ENCODE measurements at places on chromosomes 12 and 14.

- no peak for DNase-seq
These were observed 993.2 kb downstream of the BCL11B start for GRCh38 chr14:98278800-98279199.

DNA sequence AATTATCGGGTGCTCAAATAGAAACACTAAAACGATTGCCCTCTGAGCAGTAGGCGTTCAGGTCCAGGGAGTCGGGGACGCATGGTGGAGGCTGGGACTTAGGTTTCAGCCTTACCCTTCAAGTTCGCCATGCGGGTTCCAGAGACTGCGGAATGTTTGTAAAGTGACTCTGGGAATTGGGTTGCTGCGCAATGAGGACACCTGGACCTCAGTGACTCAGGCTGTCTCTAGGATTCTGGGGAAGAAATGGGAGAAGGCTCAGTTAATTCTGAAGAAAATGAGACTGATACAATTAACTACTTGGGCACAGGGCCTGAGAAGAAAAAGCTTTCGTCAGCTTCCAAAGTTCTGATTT lies 1.1 kb downstream of the LGALS3 start:
- DNase-seq: no peak

DNA sequence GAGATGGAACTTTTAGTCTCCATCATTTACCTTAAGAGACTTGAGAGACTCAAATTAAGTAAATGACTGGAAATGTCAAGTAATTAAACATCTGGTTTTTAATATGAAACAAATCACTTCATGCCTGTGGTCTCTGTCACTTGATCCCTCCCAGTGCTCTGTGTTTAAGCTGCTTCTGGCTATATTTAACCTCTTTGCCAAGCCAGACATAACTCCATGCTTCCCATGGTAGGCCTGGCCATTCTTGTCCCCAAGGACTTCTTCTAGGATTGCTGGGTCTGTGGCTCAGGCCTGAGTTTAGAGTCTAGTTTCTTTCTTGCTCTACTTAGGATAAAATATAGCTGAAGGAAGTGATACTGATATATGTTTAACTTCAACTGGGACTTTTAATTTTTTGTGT lies 1013.6 kb downstream of the FLRT2 start:
- DNase-seq: no peak

DNA sequence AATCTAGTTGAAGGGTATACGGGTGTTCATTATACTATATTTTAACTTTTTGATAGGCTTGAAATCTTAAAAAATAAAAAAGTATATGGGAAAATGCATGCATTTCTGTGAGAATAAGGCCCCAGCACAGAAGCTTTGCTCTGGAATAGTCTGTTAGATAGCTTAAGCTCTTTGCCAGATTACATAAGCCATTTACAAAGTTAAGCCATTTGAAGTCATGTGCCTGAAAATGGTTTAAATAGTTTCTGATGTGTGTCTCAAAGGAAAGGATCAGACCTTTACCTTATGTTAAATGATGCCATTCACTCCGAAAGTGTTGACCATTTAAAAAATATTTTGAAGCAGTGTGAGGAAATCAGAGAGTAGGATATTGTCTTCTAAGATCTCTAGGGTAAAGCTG lies 51.3 kb downstream of the WASHC4 start:
- DNase-seq: no peak

DNA sequence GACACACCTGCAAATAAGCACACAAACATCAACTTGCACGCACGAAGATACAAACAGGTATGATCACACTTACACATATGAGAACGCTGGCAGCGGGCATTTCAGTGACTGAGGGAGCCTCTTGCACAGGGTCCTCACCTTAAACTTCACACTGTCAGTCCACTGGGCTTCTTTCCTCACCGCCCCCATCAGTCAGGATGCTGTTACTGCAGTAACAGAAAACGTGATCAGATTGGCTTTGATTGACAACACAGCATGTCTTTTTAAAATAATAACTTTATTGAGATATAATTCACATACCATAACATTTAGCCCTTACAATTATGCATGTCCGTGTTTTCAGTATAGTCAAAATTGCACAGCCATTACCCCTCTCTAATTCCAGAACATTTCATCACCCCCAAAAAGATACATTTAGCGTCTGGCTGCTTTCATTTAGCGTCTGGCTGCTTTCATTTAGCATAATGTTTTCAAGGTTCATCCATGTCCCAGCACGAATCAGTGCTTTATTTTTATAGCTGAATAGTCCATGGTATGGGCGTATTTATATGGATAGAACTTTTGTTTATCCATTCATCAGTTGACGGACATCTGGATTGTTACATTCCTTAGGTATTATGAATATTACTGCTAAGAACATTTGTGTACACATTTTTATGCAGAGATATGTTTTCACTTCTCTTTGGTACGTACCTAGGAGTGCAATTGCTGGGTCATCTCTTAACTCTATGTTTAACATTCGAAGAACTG lies 8.4 kb downstream of the CCDC197 start:
- DNase-seq: no peak

- no peak for DNase-seq
These were observed 15.7 kb upstream of the ANO2 start for GRCh38 chr12:5960783-5961182.

DNA sequence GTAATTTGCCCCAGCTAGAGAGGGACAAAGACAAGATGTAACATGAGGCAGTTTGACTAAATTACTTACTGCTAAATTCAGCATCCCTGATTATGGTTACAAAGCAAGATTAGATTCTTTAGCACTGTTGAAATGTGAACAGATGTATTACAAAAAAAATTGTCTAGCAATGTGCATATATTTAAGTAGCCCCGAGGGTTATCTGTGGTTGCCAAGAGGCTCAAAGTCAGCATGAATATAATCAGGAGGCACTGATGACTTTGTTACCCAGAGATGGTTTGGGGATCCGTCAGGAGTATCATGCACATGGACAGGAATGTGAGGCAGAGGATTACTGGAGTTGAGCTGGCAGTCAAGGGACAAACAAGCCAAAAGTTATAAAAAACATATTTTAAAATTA lies 356.9 kb upstream of the CCDC196 start:
- DNase-seq: no peak

- no peak for DNase-seq
These were observed 426.9 kb upstream of the MIS18BP1 start for GRCh38 chr14:45679853-45680252.

GRCh38 chr12:20339060-20339459 lies 29.3 kb upstream of the PDE3A start:
- no peak for DNase-seq

DNA sequence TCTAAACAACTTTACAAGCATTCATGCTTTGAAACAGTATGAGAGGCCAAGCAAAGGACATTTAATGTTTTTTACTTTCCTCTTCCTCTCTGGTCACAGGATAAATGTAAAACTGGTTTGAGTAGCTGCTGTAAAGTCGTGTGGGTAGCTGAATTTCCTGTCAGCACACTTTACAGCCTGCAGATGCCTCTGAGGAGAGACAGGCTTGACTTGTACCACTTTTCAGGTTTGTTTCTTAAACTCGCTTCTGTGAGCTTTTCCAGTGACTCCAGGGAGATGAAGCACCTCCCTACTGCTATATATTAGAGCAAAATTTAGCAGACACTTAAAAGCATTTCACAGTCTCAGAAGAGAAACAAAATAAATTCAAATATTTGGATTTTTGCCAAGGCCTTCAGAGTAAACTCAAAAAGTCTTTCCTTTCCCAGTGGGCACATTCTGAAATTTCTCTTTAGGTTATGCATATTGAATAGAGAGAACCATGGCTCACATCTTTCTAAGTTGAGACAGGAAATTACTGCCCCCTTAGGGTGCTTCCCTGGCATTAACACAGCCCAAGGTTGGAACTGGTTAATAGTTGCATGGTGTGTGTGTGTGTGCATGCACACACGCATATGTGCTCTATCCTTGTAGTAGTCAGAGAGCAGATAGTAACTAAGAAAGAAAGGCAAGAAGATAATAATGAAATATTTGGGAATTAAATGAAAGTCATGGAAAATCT lies 557.3 kb upstream of the MIS18BP1 start:
- no peak for DNase-seq

DNA sequence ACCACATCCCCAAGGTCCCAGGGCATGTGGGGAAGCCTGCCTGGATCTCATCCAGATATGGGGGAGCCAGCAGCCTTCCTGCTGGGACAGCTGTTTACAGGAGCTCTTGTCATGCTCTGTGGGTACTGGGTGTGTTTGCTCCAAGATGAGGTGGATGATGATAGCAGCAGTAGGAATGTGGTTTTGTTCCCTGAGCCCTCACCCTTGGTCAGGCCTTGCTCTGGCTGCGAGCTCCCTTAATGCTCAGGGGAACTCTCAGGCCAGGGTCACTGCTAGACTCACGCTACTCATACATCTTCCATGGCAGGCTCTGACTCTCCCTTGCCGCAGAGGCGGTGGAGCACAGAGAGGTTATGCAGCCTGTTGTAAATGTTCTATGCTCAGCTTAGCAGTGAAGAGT lies 990.3 kb downstream of the AACS start:
- no peak for DNase-seq

DNA sequence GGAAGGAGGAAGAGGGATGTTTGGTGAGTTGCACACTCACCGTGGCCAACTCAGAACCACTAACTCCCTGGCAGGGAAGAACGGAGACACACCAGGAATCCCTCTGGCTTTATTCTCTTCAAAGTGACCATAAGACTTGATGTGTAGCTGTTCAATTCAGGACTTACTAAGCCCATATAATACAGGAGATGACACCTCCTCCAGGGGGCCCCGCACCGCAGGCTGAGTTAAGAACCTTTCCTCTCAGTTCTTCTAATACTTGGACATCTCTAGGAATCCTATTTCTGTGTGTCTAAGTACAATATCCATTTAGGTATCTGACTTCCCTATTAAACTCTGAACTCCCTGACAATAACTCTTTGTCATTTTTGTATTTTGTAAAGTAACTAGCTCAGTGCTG lies 49.5 kb downstream of the DCAF4 start:
- DNase-seq: no peak

DNA sequence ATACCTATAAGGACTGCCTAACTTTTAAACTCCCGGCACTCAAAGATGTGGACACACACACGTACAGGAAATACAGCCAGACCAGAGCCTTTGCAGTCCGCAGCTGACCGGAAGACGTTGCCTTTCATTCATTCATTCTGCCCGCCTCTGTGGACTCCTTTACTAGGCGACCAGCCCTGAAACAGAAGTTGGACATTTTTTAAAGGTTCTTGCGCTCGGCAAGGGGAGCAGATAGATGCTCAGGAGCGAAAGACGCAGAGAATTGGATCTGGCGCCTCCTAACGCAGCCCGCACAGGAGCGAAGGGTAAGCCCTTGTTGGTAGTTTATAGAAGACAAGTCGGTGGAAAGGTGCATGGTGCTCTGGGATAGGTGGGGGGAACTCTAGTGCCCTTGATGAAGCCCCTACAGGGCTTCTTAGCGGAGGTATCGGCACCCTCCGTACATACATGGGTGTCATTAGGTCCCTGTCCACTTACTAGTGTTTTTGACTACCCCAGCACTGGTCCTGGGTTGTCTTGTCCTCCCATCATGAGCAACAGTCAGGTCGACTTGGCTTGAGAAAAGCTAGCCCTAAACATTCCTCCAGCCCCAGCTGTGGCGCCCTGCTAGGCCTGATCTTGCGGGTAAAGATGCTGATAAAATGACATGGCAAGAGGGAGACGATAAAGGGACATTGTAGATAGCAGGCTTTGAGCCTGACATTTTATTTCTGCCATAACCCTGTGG lies at the start of gene KDM2B:
TSS of gene KDM2B (minus strand) at position 65 of the 727 bp plus-strand sequence. CDS start 112 bp downstream, outside the sequence.
- DNase-seq: no peak

DNA sequence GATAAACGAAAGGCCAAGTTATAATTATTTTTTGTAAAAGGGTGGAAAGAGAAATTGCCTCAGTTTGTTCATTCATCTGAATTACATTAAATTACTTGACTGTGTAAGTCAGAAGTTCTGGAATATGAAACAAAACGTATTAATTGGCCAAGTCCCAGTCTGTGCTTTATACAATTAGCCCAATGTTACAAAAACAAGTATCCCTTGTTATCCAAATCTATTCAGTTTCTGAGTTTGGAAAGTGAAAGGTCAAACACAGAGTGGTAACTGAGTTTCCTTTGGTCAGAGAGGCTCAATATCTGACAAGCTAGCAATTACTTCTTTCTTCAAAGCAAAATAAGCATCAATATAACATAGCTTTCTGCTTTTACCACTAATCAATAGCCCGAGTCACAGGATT lies 62.6 kb downstream of the SPPL3 start:
- DNase-seq: no peak

GRCh38 chr12:47272412-47273190 lies 192.8 kb upstream of the AMIGO2 start:
- no peak for DNase-seq

- no peak for DNase-seq
These were observed 65.3 kb downstream of the VCPKMT start for GRCh38 chr14:50051106-50051505.

GRCh38 chr12:29611906-29612305 lies 114.4 kb upstream of the OVCH1 start:
- no peak for DNase-seq

GRCh38 chr14:99684410-99684934 lies 374 bp downstream of the CYP46A1 start:
- no peak for DNase-seq

DNA sequence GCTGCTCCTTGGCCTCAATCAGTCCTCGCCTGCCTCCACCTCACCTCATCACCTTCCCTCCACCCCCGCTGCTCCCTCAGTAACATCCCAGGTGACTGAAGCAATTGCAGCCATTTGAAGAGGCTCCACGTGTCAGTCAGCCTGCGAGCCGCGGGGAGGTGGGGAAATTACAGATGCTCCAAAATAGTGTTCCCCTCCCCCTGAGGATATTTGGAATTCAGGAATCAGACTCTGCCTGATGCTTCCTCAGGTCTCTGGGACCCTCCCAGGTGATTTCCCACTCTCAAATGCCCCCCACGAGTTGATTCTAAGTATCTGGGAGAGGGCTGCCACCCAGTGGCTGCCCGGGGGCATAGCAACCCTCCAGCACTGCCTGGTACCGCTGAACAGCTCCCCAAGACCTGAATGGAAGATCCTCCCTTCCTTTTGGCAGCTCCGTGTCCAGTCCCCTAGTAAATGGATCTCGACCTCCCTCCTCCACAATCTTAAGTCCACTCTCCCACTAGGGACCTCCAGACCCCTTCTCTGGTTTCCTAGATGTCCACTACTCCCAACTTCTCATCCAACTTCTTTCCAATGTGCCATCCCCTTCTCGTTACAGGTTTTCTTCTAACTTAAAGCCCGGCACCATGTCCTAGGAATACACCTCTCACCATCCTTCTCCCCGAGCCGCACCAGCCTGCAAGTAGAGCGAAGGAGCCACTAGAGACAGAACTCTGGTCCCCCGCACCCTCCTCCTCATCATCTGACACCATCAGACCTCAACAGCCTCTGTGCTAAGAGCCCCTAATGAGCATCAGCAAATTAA lies 1.4 kb upstream of the ASIC1 start:
- DNase-seq: no peak

DNA sequence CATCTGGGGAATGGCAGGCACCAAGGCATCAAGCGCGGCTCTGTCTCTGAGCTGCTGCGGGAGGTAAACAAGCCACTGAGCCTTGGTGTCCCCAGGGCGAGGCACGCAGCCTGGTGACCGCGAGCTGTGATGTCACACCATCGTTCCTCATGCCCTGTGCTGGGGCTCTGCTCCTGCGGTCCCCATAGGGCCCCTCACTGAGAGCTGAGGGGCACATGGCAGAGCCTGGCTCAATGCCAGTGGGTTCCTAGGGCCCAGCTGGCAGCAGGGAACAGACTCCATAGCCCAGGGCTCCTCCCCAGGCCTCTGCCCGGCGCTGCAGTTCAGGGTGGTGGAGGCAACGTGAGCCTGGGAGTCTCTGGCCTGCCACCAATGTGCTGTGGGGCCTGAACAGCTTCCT lies 22.6 kb downstream of the CHGA start:
- DNase-seq: no peak

GRCh38 chr12:89156862-89157262 lies 195.4 kb downstream of the DUSP6 start:
- DNase-seq: no peak

GRCh38 chr12:49582850-49583249 lies 14.9 kb upstream of the MCRS1 start:
- DNase-seq: no peak

All from iPS DF 19.7 (cell line).